Activated CD4-positive, alpha-beta memory T cell treated with anti-CD3 and anti-CD28 coated beads, Interleukin-2, amount 10 ng/mL, durations not matched to agents 7 days and 5 days (primary cell): ENCODE measurements at places on chromosomes 7 and 10. TPM values are rescaled to one million over a fixed set of nuclear protein-coding genes. Genes with fewer than 3 reads are reported as not detected.
A peak's percentile ranks its signal among the peaks of the same experiment; 100 is the strongest.

Gene STEAP2
- total RNA-seq, result 0.05 TPM

Gene ARHGEF5
- 11.1 TPM for total RNA-seq

DNA sequence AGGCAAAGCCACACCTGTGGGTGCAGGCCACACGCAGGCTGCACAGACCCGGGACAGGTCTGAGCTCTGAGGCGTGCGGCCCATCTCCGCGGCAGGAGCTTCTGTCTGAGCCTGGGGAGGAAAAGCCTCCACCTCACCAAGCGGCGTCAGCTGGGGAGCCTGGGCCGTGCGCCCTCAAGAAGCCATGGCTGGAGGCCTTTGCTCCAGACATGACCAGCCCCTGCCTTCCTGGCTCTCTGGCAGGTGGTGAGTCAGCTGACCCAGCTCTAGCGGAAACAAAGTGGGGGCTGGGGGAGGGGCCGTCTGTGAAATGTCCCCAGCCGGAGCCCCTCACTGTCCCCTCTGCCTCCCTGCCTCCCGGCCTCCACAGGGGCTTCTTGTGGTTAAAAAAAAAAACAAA lies 12.5 kb downstream of the GPER1 start:
- no peak overlapping the region for H3K27ac ChIP-seq
- no peaks in the 10 kb centered on the region for H3K36me3 ChIP-seq
- H3K27me3 ChIP-seq, result no peaks in the 10 kb centered on the region
- no peak overlapping the region for H3K4me3 ChIP-seq

- peak overlapping the region; percentile 90 for H3K27ac ChIP-seq
- H3K4me3 ChIP-seq, result peak overlapping the region; percentile 87
- no peaks in the 10 kb centered on the region for H3K27me3 ChIP-seq
- peaks cover 39% of the 10 kb centered on the region for H3K36me3 ChIP-seq
Measured at GRCh38 chr10:89392974-89393373, 551 bp downstream of the IFIT1 start.

GRCh38 chr7:134678115-134678514 lies 31.5 kb downstream of the BPGM start:
- H3K36me3 ChIP-seq, result peaks cover 37% of the 10 kb centered on the region
- DNase-seq, result no peak
- no peak overlapping the region for H3K27ac ChIP-seq
- H3K27me3 ChIP-seq, result no peaks in the 10 kb centered on the region
- H3K4me1 ChIP-seq, result peaks cover 3% of the 10 kb centered on the region

GRCh38 chr10:17049195-17049594 lies 80.4 kb downstream of the CUBN start:
- no peak overlapping the region for H3K27ac ChIP-seq
- H3K27me3 ChIP-seq, result no peaks in the 10 kb centered on the region
- no peak for DNase-seq
- H3K4me1 ChIP-seq, result no peaks in the 10 kb centered on the region
- H3K36me3 ChIP-seq, result peaks cover 9% of the 10 kb centered on the region

Gene CYP26C1
- not detected for total RNA-seq

GRCh38 chr10:123569436-123570035 lies 96.6 kb upstream of the GPR26 start:
- peaks cover 2% of the 10 kb centered on the region for H3K27me3 ChIP-seq
- no peak overlapping the region for H3K27ac ChIP-seq
- H3K4me3 ChIP-seq, result no peak overlapping the region
- DNase-seq, result no peak
- H3K4me1 ChIP-seq, result no peaks in the 10 kb centered on the region

Gene FKBP6
- total RNA-seq, result not detected

Gene OR6V1
- not detected for total RNA-seq

GRCh38 chr10:24162206-24162985 lies 46.5 kb upstream of the KIAA1217 start:
- DNase-seq, result no peak
- H3K27me3 ChIP-seq, result no peaks in the 10 kb centered on the region
- H3K36me3 ChIP-seq, result no peaks in the 10 kb centered on the region
- H3K4me1 ChIP-seq, result no peaks in the 10 kb centered on the region

GRCh38 chr7:135645296-135645904 lies 16.9 kb upstream of the STMP1 start:
- no peak for DNase-seq
- H3K4me3 ChIP-seq, result no peak overlapping the region
- no peaks in the 10 kb centered on the region for H3K4me1 ChIP-seq
- peaks cover 54% of the 10 kb centered on the region for H3K36me3 ChIP-seq
- H3K27me3 ChIP-seq, result no peaks in the 10 kb centered on the region
- H3K27ac ChIP-seq, result no peak overlapping the region

DNA sequence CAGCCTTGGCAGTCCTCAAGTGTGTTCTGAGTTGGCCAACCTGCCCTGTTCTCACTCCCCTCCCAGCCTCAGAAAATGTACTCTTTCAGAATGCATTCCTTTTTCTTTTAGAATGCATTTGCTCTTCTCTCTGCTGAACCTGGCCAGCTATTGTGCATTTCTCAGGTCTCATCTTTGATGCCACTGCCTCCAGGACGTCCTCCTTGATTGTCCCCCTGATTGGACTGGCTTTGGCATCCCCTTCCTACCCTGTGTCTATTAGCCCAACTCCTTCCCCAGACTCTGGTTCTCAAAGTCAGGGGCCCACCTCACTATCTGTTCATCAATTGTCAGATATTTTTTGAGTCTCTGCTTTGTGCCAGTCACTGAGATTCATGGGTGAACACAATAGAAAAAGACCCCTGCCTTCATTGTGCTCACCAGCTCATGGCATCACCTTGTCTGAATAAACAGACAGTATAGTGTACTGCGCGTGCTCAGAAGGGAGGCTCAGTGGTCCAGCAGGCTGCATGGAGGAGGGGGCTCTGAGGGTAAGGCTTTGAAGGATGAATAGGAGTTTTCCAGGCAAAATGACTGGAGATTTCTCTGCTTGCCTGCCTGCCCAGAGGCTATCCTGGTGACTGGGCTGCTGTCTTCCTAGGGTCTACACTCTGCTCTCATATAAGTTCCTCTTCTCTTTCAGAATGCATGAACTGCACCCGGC lies 96.5 kb downstream of the MYL10 start:
- no peak overlapping the region for H3K4me3 ChIP-seq
- H3K36me3 ChIP-seq, result no peaks in the 10 kb centered on the region
- H3K27ac ChIP-seq, result no peak overlapping the region
- DNase-seq, result no peak
- H3K27me3 ChIP-seq, result peaks cover 1% of the 10 kb centered on the region

Gene BLNK
- not detected for total RNA-seq

DNA sequence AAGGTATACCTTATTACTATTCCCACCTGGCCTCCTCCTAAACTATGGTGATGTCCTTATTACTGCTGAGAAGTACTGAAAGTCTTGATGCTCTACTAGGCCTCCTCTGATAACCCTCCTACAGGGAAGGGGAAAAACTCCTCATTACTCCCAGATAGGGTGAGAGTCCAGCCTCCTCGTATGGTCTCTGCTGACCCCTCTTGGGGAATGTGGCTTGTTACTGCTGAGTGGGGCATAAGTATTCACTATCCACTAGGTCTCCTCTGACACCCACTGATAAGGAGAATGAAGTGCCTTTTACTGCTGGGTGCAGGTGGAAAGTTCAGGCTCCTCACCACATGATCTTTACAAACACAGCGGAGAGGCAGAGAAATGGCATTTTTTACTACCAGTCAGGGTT lies 222.9 kb downstream of the CHRM2 start:
- H3K27ac ChIP-seq, result no peak overlapping the region
- no peaks in the 10 kb centered on the region for H3K27me3 ChIP-seq
- no peaks in the 10 kb centered on the region for H3K4me1 ChIP-seq
- H3K4me3 ChIP-seq, result no peak overlapping the region
- no peak for DNase-seq
- no peaks in the 10 kb centered on the region for H3K36me3 ChIP-seq

Gene GRID2IP
- 0.15 TPM for total RNA-seq

Gene PTPRN2
- 4.8 TPM for total RNA-seq

DNA sequence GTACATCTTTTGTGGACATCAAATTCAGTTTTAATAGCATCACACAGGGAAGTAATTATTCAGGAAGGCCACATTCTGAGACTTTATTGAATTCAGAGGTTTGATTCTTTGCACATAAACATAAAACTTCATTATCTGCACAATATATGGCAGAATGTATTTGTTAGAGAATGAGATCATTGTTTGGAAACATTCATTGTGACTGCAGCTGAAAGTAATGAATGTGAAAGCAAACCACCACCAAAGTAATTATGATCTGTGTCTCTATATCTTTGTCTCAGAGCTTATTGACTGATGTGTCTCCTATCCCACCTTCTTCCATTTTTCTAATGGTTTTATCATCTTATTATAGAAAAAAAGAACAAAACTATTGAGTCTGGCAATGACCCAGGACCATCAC lies 340.9 kb upstream of the PCDH15 start:
- DNase-seq, result no peak
- no peak overlapping the region for H3K4me3 ChIP-seq
- no peaks in the 10 kb centered on the region for H3K27me3 ChIP-seq
- H3K36me3 ChIP-seq, result no peaks in the 10 kb centered on the region

GRCh38 chr10:62459072-62459471 lies 84.9 kb downstream of the ZNF365 start:
- H3K36me3 ChIP-seq, result no peaks in the 10 kb centered on the region
- H3K27me3 ChIP-seq, result no peaks in the 10 kb centered on the region
- H3K4me3 ChIP-seq, result no peak overlapping the region
- peaks cover 32% of the 10 kb centered on the region for H3K4me1 ChIP-seq
- no peak overlapping the region for H3K27ac ChIP-seq

GRCh38 chr10:48683868-48684267 lies 805 bp upstream of the WDFY4 start:
- no peaks in the 10 kb centered on the region for H3K4me1 ChIP-seq
- DNase-seq, result no peak
- no peak overlapping the region for H3K4me3 ChIP-seq
- no peak overlapping the region for H3K27ac ChIP-seq
- peaks cover 19% of the 10 kb centered on the region for H3K27me3 ChIP-seq

DNA sequence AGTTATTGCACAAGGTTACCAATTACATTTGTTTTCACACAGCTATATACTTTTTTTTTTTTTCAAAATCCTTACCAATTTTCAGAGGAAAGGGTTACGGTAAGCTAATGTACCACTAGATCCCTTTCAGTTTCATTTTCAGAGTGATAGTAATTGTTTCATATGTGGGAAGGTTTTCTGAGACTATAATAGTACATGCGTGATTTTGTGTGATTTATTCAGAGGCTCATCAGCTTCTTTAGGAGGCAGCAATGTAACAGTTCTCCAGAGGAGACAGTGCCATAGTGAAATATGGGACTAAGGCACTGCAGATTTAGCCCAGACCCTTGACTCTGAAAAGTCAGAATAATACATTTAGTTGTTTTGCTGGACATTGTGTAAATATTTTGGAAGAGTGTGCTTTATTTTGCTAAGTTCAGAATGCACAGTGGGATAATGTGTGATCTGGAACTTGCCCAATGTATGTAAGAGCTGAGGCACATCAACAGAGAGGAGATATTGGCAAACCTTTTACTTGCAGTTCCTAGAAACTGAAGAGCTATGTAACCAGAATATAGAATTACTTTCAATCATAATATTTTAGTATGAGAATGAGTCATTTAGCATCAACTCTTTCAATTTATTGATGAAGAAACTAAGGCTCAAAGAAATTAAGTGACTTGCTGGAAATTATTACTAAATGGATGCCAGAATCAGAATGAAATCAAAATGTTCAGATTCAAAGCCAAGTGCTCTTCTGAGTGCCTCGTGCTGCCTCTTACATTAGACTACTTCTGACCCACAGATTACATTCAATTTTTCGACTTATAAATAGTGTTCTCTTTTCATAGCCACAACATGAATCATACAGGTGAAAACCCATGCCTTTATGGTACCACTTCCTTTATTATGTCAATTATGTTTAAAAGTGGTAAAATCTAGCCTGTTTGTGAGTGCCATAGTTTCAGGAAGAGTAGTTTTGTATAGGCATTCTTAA lies 207.7 kb upstream of the TEX47 start:
- H3K4me3 ChIP-seq, result peak overlapping the region; percentile 68
- DNase-seq, result no peak
- H3K4me1 ChIP-seq, result peaks cover 14% of the 10 kb centered on the region
- no peaks in the 10 kb centered on the region for H3K27me3 ChIP-seq
- no peaks in the 10 kb centered on the region for H3K36me3 ChIP-seq

- H3K36me3 ChIP-seq, result no peaks in the 10 kb centered on the region
- peak overlapping the region; percentile 12 for H3K27ac ChIP-seq
- H3K4me3 ChIP-seq, result peak overlapping the region; percentile 34
- peaks cover 11% of the 10 kb centered on the region for H3K27me3 ChIP-seq
- peaks cover 28% of the 10 kb centered on the region for H3K4me1 ChIP-seq
Measured at GRCh38 chr10:63720676-63721075, 199.5 kb downstream of the REEP3 start.

- H3K27me3 ChIP-seq, result peaks cover 12% of the 10 kb centered on the region
- H3K27ac ChIP-seq, result no peak overlapping the region
- H3K4me3 ChIP-seq, result no peak overlapping the region
- no peak for DNase-seq
- H3K36me3 ChIP-seq, result no peaks in the 10 kb centered on the region
- no peaks in the 10 kb centered on the region for H3K4me1 ChIP-seq
Measured at GRCh38 chr10:27383595-27384542, 120.2 kb upstream of the RAB18 start.

DNA sequence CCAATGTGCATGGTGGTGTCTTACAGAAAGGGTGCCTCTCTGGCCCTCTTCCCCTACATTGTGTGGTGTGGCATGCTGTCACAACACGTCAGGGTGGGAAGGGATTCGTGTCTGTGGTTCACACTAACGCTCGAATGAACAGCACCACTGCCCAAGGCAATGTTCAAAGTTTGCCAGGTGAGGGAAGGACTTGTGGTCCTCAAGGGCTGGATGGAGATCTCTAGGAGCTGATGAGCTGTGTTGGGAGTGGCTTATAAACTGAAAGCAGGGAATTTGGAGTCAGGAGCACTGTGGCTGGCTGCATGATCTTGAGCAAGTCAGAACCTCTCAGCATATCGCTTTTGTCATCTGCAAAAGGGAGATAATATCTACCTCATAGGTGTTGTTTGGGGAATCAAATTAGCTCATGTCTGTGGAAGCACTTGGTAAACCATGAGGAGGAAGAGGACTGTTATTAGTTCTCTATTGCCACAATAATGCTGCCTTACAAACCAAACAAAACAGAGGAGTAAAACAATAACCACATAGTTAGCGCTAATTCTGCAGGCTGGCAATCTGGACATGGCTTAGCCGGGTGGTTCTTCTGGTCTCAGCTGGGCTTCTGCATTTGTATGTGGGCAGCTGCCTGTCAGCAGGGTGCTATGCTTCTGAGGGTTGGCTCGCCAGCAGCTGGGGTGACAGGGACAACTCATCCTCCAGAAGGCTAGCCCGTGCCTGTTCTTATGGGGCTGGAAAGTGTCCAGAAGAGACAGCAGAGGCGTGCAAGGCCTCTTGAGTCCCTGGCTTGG lies 22.9 kb upstream of the C10orf105 start:
- peak overlapping the region; percentile 78 for H3K27ac ChIP-seq
- peaks cover 5% of the 10 kb centered on the region for H3K36me3 ChIP-seq
- peaks cover 91% of the 10 kb centered on the region for H3K4me1 ChIP-seq
- DNase-seq, result no peak

DNA sequence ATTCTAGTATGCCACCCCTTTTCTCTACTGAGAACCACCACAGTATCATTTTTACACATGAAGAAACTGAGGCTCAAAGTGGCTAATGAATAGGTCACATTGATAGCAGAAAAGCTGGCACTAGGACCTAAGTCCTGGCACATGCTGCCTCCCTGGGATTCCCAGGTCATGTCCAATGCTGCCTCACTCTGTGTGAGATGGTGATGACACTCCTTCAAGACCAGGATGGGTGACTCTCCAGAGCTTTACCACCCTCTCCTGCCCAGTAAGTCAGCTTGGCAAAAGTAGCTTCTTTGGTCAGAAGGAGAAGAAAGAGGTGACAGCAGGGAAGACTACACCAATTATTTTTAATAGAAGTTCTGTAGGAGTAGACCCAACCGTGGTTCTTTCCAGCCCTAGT lies 13.3 kb upstream of the AKR1B10 start:
- DNase-seq, result no peak
- H3K36me3 ChIP-seq, result no peaks in the 10 kb centered on the region
- peaks cover 18% of the 10 kb centered on the region for H3K27me3 ChIP-seq
- peaks cover 2% of the 10 kb centered on the region for H3K4me1 ChIP-seq
